ENCODE measurements at places on chromosomes 16 and 17.

- no peak for DNase-seq
Observed at GRCh38 chr16:65005696-65006095, 116.2 kb downstream of the CDH11 start.

DNA sequence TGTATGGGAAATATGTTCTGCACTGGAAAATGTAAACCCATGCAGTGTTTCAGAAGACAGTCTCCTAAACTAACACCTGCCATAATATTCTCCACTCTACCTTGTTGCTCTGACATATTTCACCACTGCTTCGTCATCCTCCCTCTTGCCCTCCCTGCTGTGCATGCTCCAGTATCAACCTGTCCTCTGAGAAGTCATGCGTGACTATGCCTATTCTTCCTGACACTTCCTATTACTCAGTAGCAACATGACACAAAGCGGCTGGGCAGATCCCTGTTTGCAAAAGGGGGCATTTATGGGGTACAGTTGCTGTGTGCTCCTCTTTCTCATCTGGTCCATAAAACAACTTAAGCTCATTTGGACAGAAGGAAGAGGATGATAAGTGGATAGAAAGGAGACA lies 805.6 kb upstream of the EEF2KMT start:
- DNase-seq, result no peak

GRCh38 chr17:44518032-44518431 lies 14.8 kb upstream of the GPATCH8 start:
- no peak for DNase-seq

GRCh38 chr17:3910420-3911270 lies 5.6 kb downstream of the P2RX1 start:
- DNase-seq, result no peak

DNA sequence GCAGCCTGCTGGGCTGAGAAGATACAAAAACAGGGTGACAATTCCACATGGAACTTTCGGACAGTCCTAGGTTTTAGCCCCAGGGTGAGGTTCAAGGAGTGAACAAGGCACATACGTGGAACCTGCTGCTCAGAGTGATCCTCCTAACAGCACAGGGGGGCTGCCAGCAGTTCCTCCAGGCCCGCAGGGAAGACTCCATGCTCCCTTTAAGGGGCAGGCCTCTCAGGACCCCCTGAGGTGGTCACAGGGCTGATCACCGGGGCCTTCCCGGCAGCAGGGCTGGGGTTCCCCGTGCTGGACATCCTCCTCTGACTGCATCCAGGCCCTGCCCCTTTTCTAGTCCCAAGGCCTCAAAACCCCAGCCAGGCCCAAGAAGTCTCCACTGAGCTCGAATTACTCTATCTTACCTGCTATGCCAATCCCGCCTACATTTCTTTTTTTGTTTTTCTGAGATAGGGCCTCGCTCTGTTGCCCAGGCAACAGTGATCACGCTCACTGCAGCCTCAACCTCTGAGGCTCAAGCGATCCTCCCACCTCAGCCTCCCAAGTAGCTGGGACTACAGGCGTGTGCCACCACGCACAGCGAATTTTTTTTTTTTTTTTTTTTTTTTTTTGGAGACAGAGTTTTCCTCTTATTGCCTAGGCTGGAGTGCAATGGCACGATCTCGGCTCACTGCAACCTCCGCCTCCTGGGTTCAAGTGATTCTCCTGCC lies 10.4 kb downstream of the CANT1 start:
- no peak for DNase-seq

GRCh38 chr16:73545755-73546154 lies 497.8 kb upstream of the ZFHX3 start:
- DNase-seq, result no peak

DNA sequence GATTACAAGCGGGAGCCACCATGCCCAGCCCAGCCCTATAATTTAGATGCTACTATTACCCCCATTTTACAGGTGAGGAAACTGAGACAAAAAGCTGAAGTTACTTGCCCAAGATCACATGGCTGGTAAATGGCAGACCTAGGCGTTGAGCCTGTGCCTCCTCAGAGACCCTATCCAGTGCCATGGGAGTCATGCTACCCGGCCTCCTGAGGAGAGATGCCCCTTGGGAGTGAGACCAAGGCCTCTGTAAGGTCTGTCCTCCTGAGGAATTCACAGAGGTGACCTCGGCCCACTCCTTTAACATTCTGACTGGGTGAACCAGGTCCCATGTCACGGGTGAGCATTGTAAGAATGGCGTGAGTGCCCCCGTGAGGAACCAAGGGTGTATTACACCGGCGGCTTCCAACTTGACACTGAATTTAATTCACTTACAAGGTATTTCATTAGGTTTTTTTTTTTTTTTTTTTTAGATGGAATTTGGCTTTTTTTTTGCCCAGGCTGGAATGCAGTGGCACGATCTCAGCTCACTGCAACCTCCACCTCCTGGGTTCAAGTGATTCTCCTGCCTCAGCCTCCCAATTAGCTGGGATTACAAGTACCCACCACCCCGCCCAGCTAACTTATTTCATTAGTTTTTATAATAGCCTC lies 95.7 kb downstream of the ABCC6 start:
- no peak for DNase-seq

- no peak for DNase-seq
Observed at GRCh38 chr16:19831678-19832077, 53.0 kb downstream of the GPRC5B start.

GRCh38 chr17:39095309-39095686 lies 56.1 kb downstream of the PLXDC1 start:
- no peak for DNase-seq

DNA sequence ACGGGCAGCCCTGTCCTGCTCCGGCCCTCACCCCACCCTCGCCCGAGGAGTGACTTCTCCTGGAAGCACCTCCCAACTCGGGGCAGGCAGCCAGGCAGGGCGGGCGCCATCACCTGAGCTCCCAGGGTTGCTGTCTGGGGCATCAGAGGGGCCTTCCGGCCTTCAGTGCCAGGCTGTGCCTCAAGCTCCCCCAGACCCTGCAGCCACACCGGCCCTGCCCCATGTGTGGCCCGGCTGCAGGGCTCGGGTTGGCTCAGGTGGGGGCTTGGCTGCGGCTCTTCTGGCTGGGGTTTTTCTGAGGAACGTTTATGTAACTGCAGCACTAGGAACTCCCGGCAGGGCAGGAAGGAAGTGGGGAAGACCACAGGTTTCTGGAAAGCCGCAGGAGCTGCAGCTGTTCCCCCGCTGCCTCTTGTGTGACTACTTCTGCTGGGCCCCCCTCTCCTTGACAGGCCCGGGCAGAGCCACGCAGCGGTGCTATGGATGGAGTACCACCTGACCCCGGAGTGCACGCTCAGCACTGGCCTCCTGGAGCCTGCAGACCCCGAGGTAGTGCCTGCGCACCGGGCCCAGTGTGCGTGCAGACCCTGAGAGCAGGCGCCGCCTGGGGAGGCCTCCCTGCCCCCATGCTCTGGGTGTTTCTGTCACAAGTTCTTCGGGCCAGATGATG lies 45.6 kb downstream of the PRMT7 start:
- DNase-seq, result no peak

- no peak for DNase-seq
Observed at GRCh38 chr17:76447931-76448652, 4.9 kb downstream of the UBE2O start.

- DNase-seq, result no peak
Observed at GRCh38 chr16:1028524-1029258, 43.9 kb upstream of the SSTR5 start.

DNA sequence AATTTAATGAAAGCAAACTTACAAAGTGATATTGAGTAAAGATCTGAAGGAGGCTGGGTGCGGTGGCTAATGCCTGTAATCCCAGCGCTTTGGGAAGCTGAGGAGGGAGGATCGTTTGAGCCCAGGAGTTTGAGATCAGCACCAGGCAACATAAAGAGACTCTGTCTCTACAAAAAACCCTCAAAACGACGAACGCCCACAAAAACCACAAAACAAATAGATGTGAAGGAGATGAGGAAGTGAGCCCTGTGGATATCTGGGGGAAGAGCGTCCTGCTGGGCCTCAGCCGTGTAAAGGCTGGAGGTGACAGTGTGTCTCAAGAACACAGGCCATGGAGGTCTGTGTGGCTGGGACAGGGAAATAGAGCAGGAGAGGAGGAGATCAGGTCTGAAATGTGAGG lies 68.8 kb downstream of the ITFG1 start:
- DNase-seq, result no peak
